ENCODE measurements at places on chromosomes 3 and 15.

DNA sequence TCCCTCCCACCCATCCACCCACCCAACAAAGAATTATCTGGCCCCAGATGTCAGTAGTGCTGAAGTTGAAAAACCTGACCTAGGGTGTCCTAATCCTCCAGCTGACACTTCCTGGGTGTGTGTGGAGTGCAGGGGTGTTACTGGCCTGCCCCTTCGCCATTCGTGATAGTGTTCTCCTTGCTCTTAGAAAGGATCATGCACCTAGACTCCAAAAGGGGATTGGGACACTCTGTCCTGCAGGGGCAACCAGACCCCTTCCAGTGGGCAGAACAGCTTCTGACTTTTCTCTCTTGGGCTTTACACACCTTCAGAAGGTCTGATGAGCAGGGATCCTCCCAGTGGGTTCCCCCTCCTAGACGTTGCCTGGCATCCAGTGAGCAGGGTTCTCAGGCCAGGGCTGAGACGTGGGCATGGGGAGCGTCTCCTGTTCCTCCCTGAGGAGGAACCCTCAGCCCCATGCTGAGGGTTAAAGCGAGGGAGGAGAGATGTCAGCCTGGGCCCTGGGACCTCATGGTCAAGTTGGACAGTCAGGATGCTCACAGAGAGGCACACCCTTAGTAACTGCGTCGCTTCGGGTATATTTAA is 75.0 kb downstream of the AAGAB start:
- peak; percentile 32 for DNase-seq

GRCh38 chr15:50425219-50425618 is 1.0 kb downstream of the USP8 start:
- peak; percentile 27 for DNase-seq

DNA sequence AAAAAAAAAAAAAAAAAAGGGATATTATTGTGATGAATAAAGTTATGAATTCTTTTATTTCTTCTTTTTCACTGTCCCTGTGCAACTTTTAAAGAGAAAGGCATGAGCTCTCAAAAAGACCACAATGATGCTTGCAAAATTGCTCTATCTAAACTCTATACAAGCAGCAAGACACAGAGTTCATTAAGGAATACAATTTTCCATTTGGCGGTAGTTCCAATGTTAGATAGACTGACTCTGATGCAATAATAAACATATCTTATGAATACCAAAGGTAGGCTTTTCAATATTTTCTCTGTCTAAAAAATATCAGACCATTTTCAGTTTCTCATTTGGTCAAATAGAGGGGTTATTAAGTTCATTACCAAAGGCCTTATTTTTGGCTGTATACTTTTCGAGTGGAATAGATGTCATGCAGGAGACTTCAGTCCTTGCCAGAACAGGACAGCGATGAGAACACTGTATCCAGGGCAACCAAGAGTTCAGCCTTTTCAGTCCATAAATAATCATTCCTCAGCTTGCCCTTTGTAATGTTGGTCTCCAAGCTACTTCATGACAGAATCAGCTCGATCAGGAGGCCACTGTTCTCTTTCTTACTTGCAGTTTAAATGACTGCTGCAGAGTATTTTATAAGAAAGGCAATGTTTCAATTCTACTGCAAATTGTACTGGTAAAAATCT is 162.9 kb upstream of the FAM3D start:
- no peak for DNase-seq

DNA sequence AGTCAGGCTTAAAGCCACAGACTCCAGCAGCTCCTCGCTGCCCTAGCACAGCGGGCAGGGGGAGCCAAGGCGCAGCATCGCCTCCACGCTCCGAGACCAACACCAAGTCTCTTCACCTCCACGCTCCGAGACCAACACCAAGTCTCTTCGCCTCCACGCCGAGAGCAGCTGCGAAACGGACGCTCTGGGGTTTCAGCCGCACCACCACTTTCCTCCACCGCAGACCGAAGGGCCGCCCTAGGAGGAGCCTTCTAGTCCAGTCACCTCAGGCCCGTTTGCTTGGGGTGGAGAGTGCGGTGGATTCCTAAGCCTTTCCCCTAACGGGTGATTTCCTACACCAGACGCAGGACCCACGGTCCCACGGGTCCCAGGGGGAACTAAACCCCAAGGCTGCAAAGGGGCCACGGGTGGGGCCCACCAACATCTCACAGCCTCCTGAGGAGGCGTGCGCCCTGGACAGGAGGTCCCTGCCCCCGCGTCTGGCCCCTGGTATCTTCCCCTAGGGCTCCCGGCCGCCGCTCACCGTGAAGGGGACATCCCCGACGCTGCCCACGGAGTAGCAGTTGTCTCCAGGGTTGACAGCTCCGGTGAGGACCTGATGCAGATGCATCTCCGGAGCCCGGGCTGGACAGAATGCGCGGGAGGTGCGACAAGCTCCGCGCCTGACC is 501 bp downstream of the DMXL2 start:
- DNase-seq = peak; percentile 33

DNA sequence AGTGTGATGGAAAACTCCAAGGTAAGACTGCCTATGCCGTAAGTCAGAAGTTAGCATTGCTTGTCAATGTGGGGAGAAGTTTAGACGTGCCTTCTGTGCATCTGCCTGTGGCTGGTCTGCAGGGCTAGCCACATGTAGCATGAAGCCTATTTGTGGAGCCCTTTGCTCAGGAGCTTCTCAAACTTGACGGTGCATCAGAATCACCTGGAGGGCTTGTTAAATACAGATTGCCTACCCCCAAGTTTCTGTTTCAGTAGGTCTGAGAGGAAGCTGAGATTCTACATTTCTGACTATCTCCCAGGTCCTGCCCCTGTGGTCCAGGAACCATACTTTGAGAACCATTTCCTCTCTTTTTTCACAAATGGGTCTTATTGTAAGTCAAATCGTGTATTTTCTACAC is 292.1 kb upstream of the TPM1 start:
- no peak for DNase-seq

- no peak for DNase-seq
These were observed 62.7 kb downstream of the USP13 start for GRCh38 chr3:179715582-179715981.

- no peak for DNase-seq
These were observed 96.9 kb downstream of the ZPLD1 start for GRCh38 chr3:102531686-102532085.

DNA sequence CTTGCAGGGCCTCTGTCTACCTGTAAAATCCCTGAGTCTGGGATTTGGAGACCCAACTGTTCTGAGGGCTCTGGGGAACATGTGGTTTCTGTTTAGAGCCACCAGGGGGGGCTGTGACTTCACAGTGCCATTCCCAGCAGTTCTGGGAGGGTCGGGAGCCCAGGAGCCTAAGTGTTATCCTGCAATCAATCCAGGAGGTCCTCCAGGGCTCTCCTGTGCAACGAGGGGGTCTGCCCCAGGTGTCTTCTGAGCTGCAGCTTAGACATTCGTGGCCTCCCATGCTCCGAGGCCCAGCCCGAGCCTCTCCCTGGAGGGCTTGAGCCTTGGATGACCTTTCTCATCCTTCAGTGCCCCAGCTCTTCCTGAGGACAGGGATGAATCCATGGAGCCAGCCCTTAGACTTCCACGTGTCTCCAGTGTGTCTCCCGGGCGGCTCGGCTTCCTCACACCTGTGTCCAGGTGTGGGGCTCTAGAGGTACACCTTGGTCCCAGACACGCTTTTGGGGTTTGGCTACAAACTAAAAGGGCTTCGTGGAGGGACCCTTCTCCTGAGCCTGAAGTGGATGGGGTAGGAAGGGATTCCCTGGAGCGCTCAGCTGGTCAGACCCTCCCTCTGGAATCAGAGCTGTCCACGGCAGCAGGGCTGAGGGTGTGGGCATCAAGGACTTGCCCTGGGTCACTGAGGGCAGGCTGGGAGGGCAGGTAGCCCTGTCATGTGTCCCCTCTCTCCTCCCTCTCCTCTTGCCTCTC is 20.3 kb upstream of the ABTB1 start:
- DNase-seq = peak; percentile 39

GRCh38 chr3:13479332-13479581 is 849 bp upstream of the HDAC11 start:
- DNase-seq = no peak

DNA sequence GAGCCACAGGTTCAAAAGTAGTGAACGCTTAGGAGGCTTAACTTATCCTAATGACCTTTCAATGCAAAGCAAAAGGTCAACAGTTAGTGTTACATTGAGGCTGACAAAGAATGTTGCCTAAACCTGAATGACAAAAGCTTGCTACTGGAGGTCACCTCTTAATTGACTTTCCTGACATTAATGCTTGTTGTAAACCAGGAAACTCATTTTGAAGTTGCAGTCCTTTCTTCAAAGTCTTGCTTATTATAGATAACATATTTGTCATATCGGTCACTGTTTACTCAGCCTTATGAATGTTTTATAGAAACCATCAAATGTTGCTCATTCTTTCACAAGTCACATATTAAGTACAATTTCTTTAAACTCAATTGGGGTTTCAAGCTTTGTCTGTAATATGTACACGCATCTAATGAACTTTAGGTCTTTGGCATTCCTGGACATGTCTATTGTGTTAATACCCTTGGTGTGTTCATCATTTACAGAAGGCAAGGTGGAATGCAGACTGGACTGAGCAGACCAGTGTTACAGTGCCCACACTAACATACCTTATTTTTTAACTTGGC is 488.2 kb upstream of the NECTIN3 start:
- DNase-seq = no peak

GRCh38 chr3:11908981-11909698 is 62.5 kb upstream of the TAMM41 start:
- DNase-seq = no peak

GRCh38 chr15:76464247-76464646 is 127.7 kb downstream of the ISL2 start:
- DNase-seq = no peak

DNA sequence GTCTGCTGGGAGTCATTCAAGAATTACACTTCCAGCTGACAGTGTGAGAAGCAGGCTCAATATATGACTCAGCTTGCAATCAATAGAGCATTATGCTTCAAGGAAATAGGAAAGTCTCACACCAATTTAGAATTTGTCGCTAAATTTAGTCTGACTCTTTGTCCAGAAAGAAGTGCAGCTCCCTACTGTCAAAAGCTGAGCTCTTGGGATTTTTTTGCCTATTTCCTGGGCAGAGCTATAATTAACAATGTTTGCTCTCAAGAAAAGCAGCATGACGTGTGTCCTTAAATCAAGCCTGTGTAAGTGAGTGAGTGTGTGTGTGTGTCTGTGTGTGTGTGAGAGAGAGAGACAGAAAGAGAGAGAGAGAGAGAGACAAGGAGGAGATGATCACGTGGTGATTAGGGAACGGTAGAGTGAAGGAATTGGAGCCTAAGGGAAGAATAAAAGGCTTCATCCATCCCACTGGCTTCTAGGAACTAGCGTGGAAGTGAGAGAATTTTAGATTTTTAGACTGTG is 16.4 kb upstream of the SLC35G2 start:
- DNase-seq = no peak

DNA sequence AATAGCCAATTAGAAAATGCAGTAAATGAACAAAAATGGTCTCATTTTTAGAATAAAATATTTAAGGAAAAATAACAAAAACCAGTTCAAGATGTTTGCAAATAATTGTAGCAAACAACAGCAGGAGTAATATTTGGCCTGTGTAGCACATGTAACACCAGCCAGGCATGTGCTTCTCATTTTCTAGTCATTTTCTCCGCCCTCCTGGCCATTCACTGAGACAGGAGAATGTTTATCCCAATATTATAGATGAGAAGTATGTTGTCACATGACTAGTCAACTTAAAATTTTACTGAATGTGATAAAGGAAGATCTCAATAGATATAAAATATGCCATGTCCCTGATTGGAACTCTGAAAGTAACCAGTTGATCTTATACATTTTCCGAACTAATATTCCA is 7.8 kb upstream of the ATP10A start:
- no peak for DNase-seq

GRCh38 chr15:29352402-29352801 is 82.8 kb upstream of the NSMCE3 start:
- no peak for DNase-seq

DNA sequence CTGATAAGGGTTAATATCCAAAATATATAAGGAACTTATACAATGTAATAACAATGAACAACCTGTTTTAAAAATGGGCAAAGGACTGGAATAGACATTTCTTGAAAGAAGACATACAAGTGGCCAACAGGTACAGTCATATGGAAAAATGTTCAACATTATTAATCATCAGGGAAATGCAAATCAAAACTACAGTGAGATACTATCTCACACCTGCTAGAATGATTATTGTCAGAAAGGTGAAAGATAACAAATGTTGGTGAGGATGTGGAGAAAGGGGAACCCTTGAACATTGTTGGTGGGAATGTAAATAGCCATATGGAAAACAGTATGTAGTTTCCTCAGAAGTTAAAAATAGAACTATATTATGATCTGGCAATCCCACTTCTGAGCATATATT is 20.4 kb downstream of the GOLM2 start:
- no peak for DNase-seq

DNA sequence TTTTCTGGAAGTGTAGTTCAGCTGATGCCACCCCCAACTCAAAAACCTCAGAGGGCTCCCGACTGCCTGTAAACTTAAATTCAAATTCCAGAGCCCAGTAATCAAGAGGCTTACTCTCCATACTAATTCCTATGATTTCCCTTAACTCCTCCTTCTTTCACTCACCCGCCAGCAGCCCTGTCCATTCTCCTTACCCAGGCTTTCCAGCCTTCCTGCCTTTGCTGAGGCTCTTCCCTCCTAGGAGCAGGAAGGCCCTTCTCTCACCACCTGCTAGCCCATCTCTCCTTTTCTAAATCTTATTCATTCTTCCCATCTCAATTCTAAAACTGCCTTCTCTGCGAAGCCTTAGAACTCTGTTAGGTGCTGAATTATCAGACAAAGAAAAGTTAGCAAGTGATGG is 30.4 kb downstream of the RORA start:
- no peak for DNase-seq

- no peak for DNase-seq
These were observed 6.7 kb downstream of the ZIC1 start for GRCh38 chr3:147415874-147416273.

- peak; percentile 57 for DNase-seq
These were observed 9.7 kb downstream of the ITIH4 start for GRCh38 chr3:52820736-52821135.

- no peak for DNase-seq
These were observed 22.6 kb downstream of the PDZRN3 start for GRCh38 chr3:73602170-73602569.

DNA sequence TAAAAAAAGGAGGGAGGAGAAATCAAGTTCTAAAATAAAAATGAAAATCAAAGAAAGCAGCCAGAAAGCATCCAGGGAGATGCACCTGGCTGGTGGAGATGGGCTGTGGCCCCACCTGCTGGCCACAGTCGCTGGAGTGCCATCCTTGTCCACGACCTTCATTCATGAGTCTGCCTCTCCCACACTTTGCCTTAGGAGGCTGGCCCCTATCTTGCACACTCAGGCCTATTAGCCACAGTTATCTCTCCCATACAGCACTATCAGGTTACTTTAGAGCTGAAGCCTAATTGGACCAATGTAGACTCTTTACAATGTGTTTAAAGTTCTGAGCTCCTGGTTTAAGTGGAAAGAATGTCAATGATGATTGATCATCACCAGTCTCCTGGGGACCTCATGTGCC is 392.0 kb upstream of the RORA start:
- peak; percentile 85 for DNase-seq

Data from erythroblast (primary cell).